Body of pancreas (tissue), 4 donors: ENCODE measurements at places on chromosomes 16 and 17. TPM values are rescaled to one million over a fixed set of nuclear protein-coding genes. Genes with fewer than 3 reads are reported as not detected.

- no peak for DNase-seq
Measured at GRCh38 chr16:25914357-25914962, 222.7 kb downstream of the HS3ST4 start.

GRCh38 chr16:67441907-67442306, 11.0 kb downstream of the HSD11B2 start:
- no peak for DNase-seq

- DNase-seq = no peak
Measured at GRCh38 chr17:7020894-7021664, 1.8 kb upstream of the BCL6B start.

DNA sequence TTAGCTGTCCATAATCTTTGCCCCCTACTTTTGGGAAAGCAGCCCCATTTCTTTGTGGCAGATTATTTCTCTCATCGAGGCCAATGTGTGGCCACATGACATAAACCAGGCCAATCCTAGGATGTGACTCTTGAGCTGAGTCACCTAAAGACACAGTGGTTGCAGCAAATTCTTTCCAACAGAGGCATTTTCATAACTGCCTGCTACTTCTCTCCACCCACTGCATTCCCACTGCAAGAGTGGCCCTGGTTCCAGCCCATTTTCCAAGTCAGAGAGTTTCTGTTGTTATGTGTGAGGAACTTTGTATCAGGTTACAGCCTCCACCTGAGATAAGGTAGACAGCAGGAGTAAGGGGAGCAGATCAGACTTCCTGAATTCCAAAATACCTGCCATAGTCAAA, 195.2 kb downstream of the RGS9 start:
- no peak for DNase-seq

DNA sequence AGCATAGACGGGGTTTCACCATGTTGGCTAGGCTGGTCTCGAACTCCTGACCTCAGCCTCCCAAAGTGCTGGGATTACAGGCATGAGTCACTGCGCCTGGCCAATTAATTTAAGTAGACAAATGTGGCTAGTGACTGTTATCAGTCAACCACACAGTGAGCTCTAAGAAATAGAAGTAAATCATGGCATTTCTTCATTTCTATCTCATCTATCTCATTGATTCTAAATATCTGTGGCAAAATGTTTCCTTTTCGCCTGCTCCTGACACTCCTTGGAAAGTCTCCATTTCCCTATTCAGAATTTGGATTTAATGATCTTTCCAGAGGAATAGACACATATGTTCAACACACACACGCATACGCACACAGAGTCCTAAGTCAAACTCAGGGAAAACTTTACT, 81.3 kb downstream of the HIC1 start:
- no peak for DNase-seq

DNA sequence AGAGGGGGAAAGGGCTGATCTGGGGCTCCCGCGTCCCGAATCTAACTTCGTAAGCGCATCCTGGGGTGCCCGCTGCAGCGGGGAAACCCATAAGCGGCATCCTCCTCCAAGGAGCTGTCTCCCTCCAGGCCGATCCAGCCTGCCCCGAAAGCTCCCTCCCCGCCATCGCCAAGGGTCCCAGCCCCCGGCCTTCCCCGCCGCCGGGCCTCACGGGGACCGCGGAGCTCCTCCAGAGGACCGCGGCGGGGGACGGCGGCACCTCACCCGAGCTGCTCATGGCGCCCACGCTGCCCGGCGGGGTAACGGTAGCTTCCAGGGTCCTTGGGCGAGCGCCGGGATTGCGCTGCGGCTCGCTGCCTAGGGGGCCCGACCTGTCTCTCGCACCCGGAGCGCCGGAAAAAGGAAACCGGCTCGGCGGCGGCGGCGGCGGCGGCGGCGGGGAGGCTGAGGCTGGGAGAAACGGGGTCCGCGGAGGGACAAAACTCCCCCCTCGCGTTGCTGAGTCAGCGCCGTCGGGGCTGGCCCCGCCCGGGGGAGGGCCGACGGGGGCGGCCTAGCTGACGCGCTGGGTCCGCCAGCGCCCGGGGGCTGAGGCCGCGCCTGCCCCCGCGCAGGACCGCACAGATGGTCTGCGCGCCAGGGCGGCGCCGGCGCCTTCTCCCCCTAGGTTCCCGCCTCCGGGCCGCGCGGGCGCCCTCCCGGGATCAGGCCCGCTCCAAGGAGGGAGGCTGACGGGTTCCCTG, at the start of gene BLMH:
Gene BLMH, minus strand, starts transcription at position 402 of the 743 bp plus-strand sequence. Its CDS starts 125 bp downstream, at position 277.
- DNase-seq = peak; percentile 83

DNA sequence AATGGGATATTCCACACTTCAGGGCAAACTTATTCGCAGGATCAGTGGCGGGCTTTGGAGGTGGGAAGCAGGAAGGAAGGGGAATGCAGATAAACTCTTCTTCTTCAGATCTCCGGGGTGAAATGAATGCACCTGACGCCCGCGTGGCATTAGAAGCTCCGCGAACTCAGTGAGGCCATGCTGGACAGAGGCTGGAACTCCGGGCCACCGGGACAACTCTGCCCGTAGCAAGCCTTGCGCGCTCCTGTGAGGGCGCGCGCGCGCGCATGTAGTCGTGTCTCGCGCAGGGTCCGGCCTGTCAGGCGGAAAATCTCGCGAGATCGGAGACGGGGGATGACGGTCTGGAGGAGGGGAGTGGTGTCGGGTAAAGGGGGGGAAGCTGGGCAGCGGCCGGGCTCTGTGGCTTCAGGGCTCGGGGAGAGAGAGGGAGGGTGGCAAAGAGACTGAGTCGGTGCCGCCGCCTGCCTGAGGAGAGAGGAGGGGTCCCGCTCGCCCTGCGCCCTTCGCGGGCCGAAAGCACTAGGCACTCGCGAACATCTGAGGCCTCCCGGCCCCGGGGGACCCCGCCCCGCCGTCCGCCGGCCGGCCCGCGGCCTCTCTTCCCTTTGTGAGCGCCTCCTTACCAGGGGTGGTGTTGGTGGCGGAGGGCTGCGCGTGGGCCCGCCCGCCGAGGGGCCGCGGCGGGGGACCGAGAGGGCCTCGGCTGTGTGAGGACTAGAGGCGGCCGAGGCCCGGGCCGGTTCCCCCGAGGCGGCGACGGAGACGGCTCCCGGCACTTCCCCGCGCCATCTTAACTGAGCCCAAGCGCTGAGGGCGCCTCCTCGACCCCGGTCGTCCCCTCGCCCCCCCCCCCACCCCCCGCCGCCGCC, at the start of gene TAOK1:
Gene TAOK1, plus strand, starts transcription at position 382 of the 869 bp plus-strand sequence. CDS start 61,186 bp downstream, outside the sequence.
- DNase-seq = peak; percentile 99

- DNase-seq = no peak
Measured at GRCh38 chr17:1484060-1484535, 8.4 kb downstream of the MYO1C start.

GRCh38 chr17:35705705-35706104, 25.7 kb upstream of the RASL10B start:
- no peak for DNase-seq

GRCh38 chr17:32928586-32929535, 908 bp downstream of the TMEM98 start:
- no peak for DNase-seq

- DNase-seq = no peak
Measured at GRCh38 chr17:8310601-8311123, 621 bp downstream of the ARHGEF15 start.

DNA sequence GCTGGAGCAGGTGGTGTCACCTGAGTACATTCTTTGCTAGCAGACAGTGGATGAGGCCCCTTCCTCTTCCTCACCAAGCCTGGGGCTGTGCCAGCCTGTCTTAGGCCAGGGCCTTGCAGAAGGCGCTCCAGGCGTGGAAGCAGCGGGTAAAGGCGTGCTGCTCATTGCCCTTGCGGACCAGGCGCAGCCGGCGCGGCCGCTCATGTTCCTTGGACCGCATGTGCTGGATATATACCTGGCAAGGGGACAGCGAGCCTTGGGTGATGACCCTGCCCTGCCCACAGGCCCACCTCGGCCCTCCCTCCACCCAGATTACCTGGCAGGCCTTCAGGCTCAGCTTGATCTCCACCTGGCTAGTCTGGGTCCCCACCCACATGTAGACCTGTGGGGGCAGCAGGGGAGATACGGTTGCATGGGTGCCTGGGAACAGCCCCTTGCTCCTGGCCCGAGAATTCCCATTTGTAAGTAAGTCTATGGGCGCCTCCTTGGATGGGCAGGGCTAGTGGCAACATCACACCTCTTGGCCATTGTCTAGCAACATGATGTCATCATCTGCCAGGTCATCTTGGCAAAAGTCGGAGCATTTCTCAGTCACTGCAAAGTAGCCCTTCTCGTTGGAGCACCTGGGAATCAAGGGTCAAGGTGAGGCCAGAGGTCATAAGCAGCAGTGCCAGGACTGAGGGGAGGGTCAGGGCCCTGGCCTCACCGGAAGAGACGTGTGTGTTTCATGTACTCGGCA, 13.3 kb downstream of the FLII start:
- no peak for DNase-seq

- DNase-seq = no peak
Measured at GRCh38 chr17:70136131-70136530, 33.2 kb upstream of the KCNJ2 start.

DNA sequence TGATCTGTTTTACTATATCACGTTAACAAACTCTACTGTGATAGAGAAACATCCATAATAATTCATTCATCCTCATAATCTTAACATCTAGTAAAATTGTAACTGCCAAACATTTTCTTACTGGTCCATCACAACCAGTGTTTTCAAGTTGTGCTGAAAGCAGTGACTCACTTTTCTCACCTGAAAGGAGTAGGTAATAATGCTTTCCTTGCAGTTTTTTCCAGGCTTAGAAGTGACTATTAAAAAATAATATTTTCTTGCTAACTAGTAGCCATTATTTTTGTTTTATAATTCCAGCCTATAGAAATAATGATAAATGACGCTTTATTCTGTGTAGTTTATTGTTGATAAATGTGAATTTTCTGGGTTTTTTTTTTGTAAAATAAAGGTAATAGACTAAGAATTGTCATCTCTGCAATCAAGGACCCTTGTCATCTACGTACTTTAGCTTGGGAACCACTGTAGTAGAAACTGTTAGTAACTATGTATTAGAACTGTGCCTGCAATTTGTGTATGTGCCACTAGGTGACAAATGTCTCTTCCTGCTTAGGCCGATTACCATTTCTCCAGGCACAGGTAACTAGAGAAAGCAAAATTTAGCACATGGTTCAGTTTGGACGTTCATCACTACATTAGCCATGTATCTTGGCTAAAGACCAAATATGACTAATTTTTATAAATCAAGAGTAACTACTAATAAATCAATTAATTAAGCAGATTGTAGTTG, 409.4 kb upstream of the ERCC4 start:
- no peak for DNase-seq

Gene KCNJ12
- total RNA-seq = 0.99 TPM

Gene CTDNEP1
- 33.5 TPM for total RNA-seq

Gene KLHL36
- 39.7 TPM for total RNA-seq

Gene OR3A2
- not detected for total RNA-seq

Gene SBK1
- 2.6 TPM for total RNA-seq

Gene NPW
- total RNA-seq = not detected

Gene CASKIN1
- 0.66 TPM for total RNA-seq

Gene SLC5A10
- not detected for total RNA-seq

Gene C17orf100
- 6.2 TPM for total RNA-seq

Gene SDR42E2
- total RNA-seq = not detected

Gene KCNJ18
- not detected for total RNA-seq

Gene C17orf50
- total RNA-seq = not detected

Gene RAB40C
- total RNA-seq = 37.2 TPM

Gene ANKRD40CL
- total RNA-seq = 1.6 TPM
